HFFc6 (cell line): ENCODE measurements at places on chromosomes 7 and 10.

DNA sequence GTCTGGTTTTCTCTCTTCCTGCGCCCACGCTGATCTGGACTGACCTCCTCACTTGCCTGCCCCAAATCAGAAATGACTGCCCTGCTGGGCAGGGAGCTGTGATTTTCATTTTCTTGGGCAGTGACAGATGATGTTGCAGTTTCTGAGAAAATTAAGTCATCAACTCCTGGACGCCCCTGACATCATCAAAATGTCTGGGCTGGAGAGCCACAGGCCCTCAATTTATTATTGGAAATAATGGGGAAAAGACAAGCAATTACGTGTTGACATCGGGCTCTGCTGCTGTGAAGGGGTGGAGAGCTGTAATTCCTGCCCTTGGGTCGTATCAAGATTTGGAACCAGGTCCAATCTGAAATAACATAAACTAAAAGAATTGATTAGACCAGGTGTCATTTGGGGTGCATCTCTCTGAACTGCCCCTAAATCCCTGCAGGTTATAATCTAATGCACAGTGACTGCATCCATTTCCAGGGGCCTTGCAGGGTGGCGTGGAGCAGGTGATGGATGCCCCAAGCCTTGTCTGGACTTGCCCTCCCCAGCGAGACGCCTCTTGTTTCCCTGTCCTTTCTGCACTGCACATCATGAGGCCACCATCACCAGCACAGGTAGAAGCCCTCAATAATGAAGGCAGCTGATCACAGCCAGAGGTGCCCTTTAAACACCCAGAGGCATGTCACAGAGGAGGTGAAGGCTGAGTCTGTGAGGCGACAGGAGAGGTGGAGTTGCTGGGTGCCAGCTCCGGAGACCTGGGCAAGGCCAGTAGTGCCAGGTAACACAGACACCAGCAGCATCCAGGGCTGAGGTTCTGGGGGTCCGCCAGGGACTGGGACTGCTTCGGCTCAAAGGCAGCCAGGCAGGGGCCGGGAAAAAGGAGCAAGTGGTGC, 98.7 kb downstream of the HTR5A start:
- DNase-seq: no peak

GRCh38 chr10:35426657-35427056, 90.3 kb downstream of the CCNY start:
- DNase-seq: no peak

DNA sequence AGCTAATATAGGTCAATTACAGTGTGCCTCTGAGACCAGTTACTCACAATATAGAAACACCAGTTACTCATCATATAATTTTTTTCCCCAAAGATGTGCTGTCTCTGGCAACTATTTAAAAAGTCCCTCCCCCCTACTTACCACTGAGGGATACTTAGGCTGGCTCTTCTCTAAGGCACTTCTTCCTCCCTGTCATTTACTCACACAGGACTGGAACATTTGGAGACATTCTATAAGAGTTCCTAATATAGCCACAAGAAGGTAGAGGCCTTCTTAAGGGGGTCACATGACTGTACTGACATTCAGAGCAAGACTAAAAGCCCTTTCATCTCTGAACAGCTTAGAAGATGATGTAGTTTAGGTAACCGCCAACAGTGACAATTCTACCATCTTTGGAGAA, 44.4 kb upstream of the SLIT1 start:
- DNase-seq: peak; percentile 30

GRCh38 chr10:92789067-92789466, 59.3 kb upstream of the EXOC6 start:
- no peak for DNase-seq

DNA sequence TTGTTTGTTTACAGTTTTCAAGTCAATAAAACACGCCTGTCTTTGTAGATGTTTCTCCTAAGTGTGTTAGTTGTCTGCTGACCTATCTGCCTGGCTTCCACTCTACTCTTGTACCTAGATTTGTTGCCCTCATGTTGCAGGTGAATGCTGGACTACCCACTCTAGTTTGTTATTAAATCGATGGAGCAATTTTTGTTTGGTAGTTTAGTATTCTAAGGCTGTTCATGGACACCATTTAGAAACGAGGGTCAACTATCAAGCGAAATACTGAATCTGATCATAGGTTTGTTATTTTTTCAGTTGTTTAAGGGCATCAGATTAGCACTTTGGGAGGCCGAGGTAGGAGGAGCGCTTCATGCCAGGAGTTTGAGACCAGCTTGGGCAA, 29.1 kb upstream of the MKLN1 start:
- no peak for DNase-seq

DNA sequence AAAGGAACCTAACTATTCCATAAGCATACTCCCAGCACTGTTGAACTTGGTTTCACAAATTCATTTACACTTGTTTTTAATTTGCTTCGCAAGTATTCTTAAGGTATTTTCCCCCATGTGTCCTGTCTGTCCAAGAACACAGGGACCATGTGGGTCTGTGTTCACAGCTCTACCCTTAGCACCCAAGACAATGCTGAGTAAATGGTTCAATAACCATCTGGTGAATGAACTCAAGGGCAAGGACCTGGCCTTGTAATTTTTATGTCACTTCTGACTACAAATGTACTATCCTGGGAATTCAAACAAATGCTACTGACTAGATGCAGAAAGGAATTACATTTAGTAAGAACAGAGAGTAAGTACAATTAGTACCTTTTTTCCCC, 43.0 kb upstream of the SLIT1 start:
- no peak for DNase-seq

DNA sequence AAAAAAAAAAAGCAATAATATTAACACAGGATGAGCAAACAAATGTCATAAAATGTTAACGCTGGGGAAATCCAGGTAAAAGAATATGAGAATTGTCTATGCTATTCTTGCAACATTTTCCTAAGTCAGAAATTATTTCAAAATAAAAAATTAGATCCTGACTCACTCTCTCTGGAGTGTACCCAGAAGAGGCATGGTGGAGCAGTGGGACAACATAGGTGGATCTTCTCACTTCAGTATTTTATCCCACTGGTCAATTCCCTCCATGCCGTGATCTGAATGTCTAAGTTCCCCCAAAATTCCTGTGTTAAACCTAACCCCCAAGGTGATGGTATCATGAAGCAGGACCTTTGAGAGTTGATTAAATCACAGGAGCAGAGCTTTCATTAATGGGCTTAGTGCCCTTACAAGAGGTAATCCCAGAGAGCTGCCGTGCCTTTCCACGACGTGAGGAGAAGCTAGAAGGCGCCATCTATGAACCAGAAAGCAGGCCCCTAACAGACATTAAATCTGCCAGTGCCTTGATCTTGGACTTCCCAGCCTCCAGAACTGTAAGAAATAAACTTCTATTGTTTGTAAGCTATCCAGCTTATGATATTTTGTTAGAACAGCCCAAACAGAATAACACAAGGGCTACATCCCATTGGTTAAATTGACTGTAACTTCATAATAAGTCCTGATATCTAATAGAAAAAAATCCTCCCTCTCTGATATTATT, 35.2 kb downstream of the USP6NL start:
- DNase-seq: no peak

- no peak for DNase-seq
These were observed 63.6 kb downstream of the ARID5B start for GRCh38 chr10:61964949-61965702.

- no peak for DNase-seq
These were observed 71.6 kb downstream of the INPP5A start for GRCh38 chr10:132609211-132609610.

GRCh38 chr10:85977642-85978041, 389.0 kb downstream of the GRID1 start:
- no peak for DNase-seq

GRCh38 chr7:70942791-70943190, 189.2 kb upstream of the GALNT17 start:
- DNase-seq: no peak

DNA sequence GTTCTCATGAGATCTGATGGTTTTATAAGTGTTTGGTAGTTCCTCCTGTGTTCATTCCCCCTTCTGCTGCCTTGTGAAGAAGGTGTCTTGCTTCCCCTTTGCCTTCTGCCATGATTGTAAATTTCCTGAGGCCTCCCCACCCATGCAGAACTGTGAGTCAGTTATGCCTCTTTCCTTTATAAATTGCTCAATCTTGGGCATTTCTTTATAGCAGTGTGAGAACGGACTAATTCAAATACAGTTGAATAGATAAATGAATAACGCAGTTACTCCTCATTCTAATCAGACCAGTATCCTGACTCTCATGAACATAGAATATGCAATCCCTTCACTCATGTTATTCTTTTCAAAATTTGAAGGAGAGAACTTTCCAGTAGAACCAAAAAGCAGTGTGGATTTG, 375.0 kb upstream of the FZD8 start:
- DNase-seq: no peak

GRCh38 chr7:143104759-143105158, 27.1 kb upstream of the PIP start:
- no peak for DNase-seq

- no peak for DNase-seq
These were observed 58.6 kb upstream of the FEZF1 start for GRCh38 chr7:122363144-122363543.

DNA sequence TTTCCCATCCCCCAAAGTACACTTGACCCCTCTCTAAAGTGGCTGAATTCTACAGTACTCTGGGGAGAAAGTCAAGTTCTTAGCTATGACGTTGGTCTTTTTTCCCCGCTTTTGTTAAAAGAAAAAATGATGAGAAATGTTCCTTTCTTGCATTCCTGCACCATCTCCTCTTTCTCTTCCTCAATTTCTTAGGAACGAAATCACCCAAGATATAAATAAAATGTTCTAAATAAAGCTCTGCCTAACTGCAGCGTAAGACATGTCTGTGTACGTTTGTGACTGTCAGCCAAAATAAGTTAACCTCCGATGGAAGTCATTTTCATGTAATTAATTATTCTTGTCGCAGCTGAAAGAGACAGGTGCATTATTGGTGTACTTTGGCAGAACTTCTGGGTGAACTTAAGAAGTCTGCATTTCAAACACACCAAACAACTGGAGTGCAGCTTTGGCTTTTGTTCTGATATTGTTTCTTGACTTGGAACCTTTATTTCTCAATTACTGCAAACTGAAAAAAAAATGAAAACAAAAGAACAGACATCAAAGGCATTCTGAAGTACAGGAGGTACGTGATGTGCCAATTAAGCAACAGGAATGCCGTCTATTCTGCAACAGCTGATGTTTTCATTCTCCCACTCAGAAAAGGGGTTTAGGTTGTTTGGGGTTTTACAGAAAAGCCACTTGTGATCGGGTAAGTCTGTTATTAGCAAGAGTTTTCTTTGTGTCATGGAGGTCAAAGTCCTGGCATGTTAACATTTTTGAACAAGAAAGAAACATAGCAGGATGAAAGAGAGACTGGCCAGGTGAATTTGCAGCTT, 82.4 kb upstream of the SDK1 start:
- DNase-seq: no peak

- no peak for DNase-seq
These were observed 1.9 kb upstream of the OTUD1 start for GRCh38 chr10:23436983-23437382.

DNA sequence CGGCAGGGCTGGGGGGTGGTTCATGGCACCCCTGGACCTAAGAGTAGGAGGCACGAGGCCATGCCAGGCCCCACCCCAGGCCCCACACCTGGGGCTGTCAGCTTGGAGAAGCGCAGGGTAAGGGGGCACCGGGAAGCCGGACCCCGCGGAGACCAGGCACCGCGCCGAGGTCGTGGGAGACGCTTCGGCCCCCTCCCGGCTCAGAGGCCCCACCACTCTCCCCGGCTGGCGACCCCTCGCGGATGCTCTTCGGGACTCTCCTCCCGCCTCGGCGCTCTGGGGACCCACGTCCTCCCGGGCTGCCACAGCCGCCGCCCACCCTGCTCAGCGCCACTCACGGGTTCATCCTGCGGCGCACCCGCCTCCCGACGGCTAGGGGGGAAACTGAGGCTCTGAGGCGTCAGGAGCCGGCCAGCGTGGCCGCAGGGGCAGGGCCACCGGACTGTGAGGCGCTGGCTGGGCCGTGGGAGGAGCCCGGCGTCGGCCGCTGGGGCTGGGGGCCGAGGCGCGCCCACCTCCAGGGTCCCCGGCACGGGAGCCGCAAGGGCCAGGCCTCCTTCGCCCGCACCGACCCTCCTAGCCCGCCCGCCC, 25.9 kb downstream of the PDGFA start:
- no peak for DNase-seq

- no peak for DNase-seq
These were observed 217.0 kb downstream of the PAXIP1 start for GRCh38 chr7:154785898-154786297.

DNA sequence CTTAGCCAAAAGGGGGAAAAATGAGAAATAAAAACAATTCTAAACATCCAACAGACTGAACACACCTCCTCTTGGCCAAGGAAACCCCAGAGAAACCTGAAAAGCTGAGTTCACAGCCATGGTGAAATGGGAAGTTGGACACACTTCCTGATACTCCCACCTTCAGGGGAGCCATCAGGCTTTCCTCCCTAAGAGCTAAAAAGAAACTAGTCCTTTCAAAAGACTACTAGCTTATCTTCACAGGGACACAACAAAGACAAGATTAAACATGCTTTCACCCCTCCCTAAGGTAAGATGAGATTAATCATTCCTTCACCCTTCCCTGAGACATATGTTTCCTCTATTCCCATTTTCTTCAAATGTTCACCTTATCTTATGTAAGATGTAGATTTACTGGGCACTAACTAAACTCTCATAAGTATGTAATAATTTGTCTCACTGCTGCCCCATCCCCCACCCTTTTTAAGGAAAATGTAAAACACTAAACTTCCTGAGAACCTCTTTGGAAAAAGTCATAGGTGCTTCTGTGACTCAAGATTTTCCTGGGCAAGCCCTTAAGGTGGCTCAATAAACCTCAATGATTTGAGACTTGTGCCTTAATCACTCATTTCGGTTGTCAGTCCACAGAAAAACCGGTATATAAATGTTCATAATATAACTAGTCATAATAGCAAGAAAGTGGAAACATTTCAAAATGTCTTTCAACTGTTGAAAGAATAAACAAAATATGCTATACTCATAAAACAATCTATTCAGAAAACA, 40.5 kb downstream of the HTR7 start:
- DNase-seq: no peak

DNA sequence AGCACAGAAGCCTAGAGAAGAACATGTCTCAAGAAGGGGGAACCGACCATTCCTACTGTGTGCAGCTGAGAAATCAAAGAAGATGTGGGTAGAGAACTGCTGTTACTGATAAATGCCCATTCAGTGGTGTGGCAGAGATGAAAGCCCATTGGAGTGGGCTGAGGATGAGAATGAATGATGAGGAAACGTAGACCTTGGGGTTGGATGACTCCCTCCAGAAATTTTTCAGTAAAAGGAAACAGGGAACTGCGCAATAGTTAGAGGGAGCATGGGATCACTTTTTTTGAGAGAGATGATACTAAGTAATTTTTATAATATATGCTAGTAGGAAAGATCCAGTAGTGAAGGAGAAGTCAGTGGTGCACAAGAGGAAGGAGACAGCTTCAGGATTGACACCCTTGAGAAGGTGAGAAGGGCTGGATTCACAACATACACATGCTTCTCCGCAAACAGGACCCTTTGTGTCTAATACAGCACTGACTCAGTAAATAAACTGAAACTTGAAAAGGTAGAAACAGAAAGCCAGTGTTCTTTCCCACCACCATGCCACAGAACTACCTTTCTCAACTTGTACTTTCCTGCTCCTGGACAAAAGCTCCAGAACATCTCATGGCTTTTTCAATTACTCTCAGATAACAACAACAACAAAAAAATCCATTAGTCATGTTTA, 104.7 kb upstream of the IL6 start:
- no peak for DNase-seq
